ENCODE measurements at places on chromosomes 1 and 21.

DNA sequence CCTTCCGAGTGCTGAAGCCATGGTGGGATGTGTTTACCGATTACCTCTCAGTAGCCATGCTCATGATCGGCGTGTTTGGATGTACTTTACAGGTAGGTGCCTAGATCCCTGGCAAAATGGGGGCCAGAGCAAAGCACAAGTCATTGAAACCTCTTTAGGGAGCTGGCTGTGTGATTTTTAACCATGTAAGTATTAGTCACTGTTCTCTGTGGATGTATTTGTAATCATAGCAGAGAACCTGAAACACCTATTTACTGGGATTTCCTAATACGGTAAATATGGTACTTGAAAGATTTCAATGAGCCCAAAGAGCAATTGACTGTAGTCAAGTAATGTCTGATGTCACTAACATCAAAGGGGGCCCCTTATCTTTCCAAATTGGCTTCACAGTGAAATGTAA is 53.6 kb downstream of the LRRC8C start:
- DNase-seq, result no peak

DNA sequence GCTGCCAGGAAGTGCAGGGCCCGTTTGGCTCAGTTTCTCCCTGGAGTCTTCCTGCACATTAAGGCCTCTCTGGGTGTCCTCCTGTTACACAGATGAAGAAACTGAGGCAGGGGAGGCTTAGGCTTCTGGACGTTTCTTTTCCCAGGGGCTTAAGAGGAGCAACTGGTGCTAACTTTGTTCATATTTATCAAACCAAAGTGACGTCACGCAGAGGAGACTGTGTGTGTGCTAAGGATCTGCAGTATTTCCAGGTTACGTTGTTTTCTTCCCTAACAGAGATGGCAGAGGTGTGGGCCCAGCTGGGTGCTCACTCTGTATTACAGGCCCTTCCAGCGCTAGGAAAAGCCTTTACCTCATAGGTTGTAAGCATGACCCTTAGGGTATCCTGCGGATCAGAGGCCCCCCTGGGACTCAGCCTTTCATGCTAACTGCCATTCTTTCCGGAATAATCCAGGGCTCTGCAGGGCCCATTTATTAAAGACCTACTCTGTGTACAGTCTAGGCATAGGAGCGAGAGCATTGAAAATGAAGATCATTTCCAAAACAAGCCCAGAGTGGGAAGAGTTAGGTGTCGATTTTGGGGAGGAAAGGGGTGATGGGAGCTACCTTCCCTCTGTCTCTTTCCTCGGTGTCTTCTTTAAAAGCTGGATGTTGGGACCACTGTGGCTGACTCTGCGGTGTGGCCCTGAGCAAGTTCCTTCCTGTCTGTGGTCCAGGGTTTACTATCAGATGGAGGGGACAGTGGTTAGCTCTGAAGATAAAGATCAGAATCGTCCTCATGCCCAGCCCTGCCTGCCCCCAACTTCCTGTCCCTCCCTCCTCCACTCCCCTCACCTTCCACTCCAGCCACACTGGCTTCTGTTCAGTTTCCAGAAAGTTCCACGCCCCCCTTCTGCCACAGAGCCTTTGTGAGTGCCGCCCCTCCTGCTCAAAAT is 4.6 kb downstream of the AGTRAP start:
- DNase-seq, result no peak

DNA sequence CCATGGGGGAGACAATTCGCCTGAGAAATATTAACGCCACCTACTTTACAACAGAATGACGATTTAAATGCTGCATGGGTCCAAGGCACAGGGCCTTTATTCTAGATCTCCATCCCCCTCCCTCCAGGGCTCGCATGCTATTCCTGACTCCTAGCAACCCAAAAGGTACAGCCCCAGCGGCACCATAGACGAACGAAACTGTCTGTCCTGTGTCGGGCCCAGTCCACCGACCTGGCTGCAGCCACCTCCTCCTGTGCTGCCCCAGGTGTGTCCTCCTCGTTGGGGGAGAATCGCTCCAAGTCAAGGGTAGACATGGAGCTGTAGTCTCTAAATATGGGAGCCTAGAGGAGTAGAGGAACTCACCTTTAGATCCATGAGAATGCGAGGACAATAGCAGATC is 196.5 kb downstream of the TOMM20 start:
- no peak for DNase-seq

DNA sequence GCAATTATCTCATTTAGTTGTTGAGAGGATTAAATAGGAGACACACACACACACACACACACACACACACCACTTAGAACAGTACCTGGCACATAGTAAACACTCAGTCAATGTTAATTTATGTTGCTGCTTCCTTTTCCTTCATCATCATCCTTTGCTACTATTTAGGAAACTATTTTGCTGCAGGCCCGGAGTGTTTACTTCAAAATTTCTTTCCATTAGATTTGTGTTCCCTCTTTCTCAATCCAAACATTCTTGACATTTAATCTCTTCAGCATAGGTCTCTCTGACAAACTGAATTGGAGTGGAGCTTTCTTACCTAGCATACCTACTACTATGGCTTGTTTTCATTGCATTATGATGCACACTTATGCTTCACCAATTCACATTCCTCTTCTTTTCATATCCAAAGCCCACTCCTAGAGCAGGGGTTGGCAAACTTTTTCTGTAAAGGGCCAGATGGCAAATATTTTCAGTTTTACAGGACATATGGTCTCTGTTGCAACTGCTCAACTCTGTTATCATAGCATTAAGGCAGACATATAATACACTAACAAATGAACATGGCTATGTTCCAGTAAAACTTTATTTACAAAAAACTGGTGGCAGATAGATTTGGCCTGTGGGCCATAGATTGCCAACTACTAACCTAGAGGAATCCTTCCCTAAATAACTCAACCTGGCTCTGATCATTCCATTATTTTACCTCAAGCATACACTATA is 49.5 kb downstream of the SCMH1 start:
- no peak for DNase-seq

GRCh38 chr1:107480548-107481415 is 339.9 kb downstream of the NTNG1 start:
- no peak for DNase-seq

GRCh38 chr1:7050751-7051665 is 265.8 kb downstream of the CAMTA1 start:
- no peak for DNase-seq

DNA sequence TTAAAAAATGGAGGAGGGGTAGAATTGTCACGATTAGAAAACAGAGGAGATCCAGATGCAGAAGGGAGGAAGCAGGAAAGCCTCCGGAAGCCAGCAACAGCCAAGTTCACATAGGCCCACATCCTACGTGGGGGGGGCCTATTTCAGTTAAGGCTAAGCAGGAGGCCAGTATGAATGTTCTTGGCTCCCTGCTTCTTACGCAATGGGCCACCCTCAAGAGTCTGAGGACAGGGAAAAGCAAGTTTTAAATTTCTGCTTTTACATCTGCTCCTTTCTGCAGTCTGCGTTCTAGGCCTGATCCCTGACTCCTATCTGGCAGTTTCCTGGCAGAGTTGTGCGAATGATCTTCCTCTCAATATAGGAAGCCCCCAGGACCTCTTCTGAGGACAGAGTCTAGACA is 30.6 kb downstream of the RABIF start:
- no peak for DNase-seq

DNA sequence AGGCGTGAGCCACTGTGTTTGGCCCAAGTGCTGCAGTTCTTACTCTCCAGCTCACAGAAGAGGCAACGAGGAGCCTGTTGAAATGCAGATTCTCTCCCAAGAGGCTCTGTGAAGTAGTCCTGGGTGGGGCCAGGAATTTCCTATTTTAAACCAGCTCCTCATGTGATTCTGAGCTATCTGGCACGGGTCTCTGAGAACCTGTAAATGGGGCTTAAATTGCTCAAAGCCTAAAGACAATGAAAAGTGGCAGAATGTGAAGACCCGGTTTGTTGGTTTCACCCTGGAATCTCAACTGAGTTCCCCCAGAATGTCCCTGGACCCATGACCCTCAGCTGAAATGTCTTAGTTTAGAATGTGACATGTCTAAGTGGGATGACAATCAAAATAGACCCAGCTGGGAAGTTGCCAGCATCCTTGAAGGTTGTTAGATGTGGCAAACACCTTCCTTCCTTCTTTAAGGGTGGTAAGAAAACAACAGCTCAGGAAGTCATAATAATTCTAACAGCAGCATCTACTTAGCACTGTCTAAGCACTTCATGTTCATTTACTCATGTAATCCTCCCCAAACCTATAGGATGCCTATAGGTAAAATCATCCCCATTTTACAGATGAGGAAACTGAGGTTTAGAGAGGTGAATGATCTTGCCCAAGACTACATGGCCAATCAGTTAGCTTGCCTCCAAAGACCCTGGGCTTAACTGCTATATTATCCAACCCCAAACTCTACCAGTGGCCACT is 20.9 kb upstream of the ATP5PO start:
- no peak for DNase-seq

DNA sequence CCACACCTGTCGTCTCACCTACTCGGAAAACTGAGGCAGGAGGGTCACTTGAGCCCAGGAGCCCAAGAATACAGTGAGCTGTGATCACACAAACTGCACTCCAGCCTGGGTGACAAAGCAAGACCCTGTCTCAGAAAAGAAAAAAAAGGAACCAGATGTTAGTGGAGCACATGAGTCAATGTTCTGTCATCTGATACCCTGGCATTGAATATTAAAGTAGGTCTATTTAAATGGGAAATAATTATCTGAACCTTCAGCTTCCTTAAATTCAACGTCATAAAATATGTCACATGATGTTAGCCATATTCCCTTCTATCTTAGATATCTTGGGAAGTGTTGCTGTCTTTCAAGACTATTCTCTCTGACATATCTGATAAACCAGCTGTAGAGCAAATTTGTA is 47.3 kb downstream of the NCAM2 start:
- DNase-seq, result no peak

DNA sequence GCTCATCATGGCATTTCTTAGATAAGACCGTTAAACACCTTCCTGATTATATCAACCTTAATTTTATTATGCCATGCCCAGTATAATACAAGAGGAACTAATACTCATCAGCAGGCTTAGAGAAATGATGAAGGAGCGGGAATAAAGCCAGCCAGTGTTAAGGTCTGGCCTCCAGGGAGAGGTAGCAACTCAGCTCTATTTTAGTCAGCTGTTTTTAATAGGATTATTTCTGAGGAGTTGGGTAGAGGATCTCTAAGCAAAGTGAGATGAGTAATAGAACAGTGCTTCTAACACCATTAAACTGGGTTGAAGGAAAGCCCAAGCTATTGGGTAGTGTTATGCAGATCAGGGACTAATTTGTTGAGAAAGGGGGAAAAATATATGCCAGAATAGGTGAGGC is 921.5 kb downstream of the TTLL7 start:
- DNase-seq, result no peak

- no peak for DNase-seq
Measured at GRCh38 chr1:15101801-15102200, 51.7 kb upstream of the TMEM51 start.

DNA sequence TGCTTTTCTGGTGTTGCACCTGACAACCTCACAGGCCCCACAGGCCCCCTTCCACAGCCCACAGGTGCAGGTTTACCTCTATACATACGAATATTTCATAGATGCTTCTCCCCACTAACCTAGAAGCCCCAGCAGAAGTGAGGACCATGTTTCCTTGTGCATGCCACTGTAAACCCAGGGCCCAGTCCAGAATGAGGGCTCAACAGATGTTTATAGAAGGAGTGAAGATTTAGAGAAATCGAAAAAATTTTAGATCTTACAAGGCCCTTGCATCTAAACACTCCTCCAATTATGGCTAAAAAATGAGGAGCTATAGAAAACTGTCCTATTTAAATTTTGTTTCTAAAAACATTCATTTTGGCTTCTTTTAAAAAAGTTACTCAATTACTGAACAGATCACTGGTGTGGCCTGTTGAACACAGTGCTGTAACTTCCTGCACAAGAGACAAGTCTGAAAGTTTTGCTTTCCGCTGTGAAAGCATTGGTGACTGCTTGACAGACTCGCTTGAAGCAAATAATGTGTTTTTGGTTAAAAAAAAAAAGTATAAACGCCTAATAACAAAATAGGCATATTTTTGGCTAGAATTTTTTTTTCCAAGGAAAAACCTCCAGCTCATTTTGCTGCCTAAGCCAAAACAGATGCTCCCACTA is 1.2 kb downstream of the ABCB10 start:
- DNase-seq, result no peak

GRCh38 chr1:8426996-8427395 is 109.1 kb downstream of the SLC45A1 start:
- DNase-seq, result no peak

- no peak for DNase-seq
Measured at GRCh38 chr1:162676750-162677149, 44.5 kb downstream of the DDR2 start.

DNA sequence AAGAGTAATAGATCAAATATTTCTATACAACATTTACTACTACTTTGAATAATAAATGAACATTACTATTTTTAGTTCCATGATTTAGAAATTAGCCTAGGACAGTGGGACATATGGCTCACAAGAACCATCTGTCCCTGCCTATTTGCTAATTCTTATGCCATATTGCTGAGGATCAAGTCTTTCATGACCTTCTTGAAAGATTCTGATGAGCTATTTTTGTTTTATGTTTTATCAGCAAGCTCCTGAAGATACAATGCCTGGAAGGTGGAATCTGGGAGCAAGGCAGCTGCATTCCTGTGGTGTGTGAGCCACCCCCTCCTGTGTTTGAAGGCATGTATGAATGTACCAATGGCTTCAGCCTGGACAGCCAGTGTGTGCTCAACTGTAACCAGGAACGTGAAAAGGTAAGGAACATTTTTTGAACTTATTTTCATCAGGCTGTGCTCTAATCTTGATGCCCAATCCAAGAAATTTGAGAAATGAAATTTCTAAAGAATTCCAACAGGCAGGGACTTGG is 326.7 kb downstream of the PAPPA2 start:
- no peak for DNase-seq

- DNase-seq, result no peak
Measured at GRCh38 chr1:179169616-179170467, 59.6 kb downstream of the ABL2 start.

DNA sequence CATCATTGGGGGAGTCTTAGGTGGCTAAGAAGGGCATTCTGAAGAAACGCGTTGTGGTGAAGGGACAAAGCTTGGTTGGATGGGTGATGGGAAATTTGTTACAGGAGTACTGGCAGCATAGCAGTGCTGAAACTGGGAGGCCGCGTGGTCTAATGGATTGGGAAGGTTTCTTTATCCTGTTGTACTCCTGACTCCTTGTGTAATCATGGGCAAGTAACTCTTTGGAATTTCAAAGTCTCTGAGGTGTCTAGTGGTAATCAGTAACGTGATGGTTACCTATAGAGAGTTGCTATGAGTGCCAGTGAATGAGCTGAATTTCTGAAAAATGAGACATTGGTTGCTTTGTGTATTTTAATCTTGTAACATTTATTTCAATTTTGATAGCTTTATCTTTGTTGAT is 18.5 kb downstream of the DONSON start:
- DNase-seq, result no peak

- DNase-seq, result no peak
Measured at GRCh38 chr1:115408533-115408932, 70.5 kb upstream of the NGF start.

DNA sequence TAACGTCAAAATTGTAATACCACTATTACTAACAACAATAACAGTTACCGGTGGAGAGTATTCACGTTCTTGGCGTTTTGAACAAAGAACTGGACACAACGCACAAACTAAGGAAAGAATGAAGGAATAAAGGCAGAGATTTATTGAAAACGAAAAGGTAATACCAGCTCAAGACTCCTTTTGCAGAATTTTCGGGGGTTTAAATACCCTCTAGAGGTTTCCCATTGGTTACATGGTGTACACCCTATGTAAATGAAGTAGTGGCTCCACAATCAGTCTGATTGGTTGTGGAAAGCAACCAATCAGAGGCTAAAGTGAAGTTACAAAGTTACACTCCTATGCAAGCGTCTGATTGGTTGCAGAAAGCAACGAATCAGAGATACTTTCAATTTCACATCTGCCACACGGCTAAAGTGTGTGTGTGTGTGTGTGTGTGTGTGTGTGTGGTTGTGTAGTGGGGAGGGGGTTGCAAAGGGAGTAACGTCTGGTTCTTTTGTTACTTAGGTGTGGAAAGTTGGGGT is 1.1 kb upstream of the GTF2B start:
- DNase-seq, result no peak

Data from anterior cingulate cortex (tissue), 58 donors.